Hepatic stellate cell (primary cell): ENCODE measurements at places on chromosomes 12 and 14.

DNA sequence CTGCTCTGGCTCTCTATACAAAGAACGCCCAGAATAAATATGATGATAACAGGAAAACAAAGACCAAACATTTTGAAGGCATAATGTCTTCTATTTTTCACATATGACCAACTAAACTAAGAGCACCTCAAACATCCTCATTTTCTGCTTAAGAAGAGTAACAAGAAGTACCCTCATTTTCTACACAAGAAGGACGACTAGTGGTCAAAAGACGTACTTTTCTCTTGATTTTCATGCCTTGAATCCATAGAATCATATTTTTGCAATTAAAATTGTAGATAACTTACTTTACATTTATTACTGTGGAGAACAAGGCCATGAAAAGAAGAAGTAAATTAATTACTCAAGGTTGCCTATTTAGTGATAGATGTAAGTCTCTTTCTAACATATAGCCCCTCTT, 358.6 kb downstream of the DUSP6 start:
- peak; percentile 3 for DNase-seq

GRCh38 chr14:25004389-25004809, 45.5 kb downstream of the STXBP6 start:
- no peak for DNase-seq

GRCh38 chr12:47807338-47807737, 12.4 kb downstream of the HDAC7 start:
- DNase-seq, result no peak

DNA sequence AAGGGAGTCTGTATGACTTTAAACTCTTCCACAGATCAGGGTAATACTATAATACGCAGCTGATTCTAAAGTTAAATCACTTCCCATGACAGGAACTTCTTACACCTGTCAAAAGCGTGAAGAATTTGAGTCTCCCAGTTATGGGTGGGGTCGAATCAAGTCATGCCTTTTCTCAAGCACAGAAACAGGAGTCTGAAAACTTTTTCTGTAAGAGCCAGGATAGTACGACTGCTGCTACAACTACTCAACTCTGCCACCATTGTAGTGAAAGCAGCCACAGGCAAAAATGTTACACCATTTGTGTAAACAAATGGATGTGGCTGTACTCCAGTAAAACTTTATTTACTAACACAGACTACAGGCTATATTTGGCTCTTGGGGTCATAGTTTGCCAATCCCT, 90.3 kb downstream of the DUSP6 start:
- DNase-seq, result no peak

GRCh38 chr12:122174155-122174845, at the start of gene IL31:
Gene IL31 (minus strand): TSS chr12:122174221. CDS start chr12:122174172, 49 bp downstream.
- no peak for DNase-seq

GRCh38 chr14:103740991-103741689, 25.5 kb downstream of the ZFYVE21 start:
- no peak for DNase-seq

- peak; percentile 63 for DNase-seq
These were observed 64.2 kb downstream of the ELK3 start for GRCh38 chr12:96258104-96258961.

- no peak for DNase-seq
These were observed 444.6 kb downstream of the SOX5 start for GRCh38 chr12:23504641-23505399.

- no peak for DNase-seq
These were observed 16.1 kb upstream of the HDAC7 start for GRCh38 chr12:47835831-47836155.

GRCh38 chr14:62179367-62180018, 417.3 kb downstream of the SNAPC1 start:
- peak; percentile 37 for DNase-seq

- no peak for DNase-seq
These were observed 113.9 kb upstream of the USP15 start for GRCh38 chr12:62146318-62146717.

GRCh38 chr14:91310606-91311283, 66.2 kb upstream of the GPR68 start:
- no peak for DNase-seq

DNA sequence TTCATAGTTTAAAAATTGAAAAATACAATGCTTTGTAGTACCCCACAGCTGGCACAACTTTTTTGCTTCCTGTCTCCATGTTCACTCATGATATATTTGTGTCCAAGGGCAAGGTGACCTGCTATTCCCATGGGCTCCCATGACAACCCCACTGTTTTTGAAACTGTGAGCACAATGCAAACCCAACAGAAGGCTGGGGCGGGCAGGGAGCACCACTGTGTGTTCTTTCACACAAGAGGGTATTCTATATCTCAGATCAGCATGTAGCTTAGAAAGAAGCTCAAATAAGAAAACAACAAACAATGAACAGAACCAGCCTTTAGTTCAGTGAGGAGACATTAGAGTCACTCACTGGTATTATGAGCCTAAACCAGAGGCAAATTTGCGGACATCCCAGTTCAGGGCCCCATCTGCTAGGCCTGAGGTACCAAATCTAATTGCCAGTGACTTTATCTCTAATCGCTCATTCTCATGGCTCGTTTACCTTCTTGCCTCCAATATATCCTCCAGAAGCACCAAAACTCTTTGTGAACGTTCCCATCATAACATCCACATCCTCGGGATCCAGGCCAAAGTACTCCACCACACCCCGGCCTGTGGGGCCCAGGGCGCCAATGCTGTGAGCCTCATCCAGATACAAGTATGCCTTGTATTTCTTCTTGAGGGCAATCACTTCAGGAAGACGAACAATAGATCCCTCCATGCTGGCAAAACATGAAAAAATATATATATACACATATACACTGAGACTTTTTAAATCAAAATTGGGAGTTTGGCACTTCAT, 56.4 kb upstream of the ISM2 start:
- no peak for DNase-seq

- no peak for DNase-seq
These were observed 57.1 kb downstream of the ERC1 start for GRCh38 chr12:1047898-1048660.

GRCh38 chr12:107091989-107092641, 1.2 kb downstream of the CRY1 start:
- peak; percentile 68 for DNase-seq

DNA sequence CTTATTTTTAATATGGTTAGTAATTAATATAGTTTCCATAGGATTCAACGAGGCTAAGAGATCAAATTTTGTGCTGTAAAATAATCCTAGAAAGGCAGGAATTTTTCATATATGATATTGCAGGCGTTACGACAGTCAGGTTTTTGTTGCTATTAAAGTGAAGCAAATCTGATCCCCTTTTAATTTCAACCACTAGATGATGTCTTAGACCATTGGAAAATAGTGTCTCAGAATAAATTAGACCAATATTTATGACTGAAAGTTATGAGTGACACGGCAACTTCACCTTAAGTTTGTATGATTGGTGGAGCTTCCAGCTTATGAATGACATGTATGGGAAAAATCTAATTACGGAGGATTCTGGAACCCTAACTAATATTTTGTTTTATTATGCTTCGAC, 2.5 kb downstream of the TPH2 start:
- no peak for DNase-seq

DNA sequence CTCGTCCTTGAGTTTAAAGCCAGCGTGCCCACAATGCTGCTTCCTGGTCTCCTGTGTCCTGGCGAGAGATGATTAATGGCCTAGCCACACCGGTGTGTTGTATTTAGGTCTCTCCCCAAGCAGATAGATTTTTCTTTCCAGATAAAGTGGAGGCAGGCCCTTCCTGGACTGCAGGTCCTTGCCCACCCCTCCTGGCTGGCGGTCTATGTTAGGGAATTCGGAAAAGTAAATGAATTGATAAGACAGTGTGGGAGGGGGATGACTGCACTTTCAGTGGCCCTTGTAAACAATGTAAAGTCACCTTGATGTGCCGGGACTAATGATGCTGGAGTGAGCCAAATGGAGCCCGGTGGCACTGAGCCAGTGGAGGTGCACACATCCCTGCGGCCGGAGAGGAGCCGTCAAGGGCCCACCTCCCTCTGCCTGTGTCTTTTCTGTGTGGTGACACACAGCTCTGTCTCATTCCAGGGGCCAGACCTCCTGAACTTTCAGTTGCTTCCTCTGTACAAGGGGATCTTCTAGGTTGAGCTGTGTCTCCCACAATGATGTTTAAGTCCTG, 70.6 kb upstream of the ESRRB start:
- DNase-seq, result no peak

GRCh38 chr12:64222009-64222765, at the start of gene KICS2:
Gene KICS2 (minus strand): TSS chr12:64222296. CDS start chr12:64222237, 59 bp downstream.
- peak; percentile 94 for DNase-seq

DNA sequence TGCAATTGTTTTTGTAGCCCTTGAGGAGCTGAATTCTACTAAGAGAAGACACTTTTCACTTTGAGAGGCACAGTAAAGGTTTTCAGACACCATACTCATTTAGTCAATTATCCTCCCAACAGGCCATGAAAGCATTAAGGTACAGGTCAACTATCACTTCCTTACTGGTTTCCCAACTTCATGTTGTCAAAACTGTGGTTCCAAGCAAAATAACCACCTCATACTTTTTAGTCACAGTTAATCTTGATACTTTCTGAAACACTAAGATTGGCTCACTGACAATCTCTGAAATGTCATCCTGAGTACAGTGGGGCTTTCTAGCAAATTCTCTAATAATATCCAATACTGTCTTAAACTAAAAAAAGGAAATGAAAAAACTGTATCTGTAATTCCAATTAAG, 71.7 kb downstream of the SLC2A13 start:
- DNase-seq, result no peak

DNA sequence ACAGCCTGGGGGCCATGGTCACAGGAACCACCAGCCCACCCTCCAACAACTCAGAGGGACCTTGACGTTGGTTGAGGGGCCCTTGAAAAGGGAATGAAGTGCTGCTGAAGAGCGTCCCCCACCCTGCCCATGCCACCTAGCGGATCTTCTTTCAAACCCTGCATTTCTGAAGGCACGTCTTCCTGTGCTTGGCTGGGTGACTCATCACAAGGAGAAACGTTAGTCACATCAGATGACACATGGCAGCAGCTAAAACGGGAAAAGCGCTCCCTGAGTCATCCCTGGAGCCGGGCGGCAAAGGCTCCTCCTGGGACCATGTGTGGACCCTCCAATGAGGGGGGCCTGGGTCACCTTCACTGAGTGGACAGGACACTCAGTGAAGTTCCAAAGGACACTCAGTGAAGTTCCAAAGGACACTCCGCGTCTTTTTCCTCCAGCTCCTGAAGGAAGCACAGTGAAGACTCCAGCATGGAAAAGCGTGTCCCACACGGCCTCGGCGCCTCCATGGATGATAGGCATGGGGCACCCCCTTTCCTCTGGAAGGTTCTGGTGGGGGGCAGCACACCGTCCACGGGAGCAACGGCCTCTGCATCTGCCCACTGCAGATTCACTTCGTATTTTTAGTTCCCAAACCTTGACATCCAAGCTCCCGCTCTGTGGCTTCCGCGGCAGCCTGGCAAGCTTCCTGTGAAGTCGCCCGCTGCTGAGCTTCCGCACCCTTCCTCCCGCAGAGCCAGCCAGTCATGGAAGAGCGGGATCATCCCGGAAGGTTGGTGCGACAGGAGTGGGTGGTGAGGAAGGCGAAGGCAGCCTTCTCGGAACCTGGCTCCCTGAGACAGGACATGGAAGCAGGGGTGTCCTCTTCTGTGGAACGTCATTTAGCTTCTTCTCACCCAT, 383.4 kb downstream of the VRK1 start:
- DNase-seq, result no peak

- no peak for DNase-seq
These were observed 10.0 kb downstream of the SLC6A13 start for GRCh38 chr12:252636-253035.

DNA sequence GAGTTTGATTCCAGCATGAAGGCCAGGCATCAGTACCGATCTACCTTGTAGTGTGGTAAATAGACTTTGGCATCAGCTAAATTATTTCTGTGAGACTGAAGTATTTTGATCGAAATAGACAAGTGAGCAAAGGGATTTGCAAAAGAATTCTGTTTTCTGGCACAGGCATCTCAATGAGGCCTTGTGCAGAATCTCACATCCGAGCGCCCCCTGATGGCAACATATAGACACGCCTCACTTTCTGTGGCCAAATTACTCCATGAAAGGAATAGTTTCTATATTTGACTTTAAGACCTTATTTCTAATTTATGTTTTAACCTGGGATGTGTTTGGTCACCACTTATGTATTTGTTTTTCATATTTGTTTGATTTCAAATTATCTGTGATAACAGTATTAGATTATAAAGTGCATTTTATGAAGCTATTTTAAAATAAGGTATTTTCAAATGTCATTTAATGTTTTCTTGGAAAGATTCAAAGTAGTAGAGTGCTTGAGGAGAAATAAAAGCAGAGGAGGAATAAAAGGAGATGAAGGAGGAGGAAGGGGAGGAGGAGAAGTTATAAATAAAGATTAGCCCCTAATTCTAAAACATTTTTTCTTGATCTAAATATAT, 731.9 kb downstream of the NRXN3 start:
- peak; percentile 7 for DNase-seq

GRCh38 chr12:109289004-109289403, 20.1 kb downstream of the FOXN4 start:
- no peak for DNase-seq

DNA sequence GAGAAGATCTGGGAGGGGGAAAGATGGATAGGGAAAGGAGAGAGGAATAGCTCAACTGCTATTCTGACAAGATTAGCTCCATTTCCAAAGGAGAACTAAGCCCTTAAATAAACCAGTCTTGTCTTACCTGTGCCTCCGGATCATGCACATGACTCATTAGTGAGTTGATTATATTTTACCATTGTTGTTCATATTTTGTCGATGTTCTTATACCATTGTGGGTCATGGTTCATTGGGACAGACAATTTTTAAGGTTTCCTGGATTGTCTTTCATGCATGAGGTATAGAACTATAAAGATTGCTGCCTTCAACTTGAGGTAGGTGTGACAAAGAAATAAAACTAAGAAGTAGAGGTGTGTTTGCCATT, 243.0 kb upstream of the ATP2B1 start:
- DNase-seq, result no peak

GRCh38 chr14:102508410-102508773, 1.2 kb downstream of the ANKRD9 start:
- DNase-seq, result no peak

GRCh38 chr12:38610808-38611350, 294.3 kb downstream of the ALG10B start:
- no peak for DNase-seq

- peak; percentile 34 for DNase-seq
These were observed 185.6 kb downstream of the ZFP36L1 start for GRCh38 chr14:68607081-68607866.
